ENCODE measurements at places on chromosomes 12 and 14. TPM values are rescaled to one million over a fixed set of nuclear protein-coding genes. Genes with fewer than 3 reads are reported as not detected.

The C12orf50 gene
- 0.09 TPM for total RNA-seq

The PTGES3 gene
- 251 TPM for total RNA-seq

The NKX2-1 gene
- not detected for total RNA-seq

The A2ML1 gene
- not detected for total RNA-seq

The RNU4-1 gene
- 3,380 TPM for total RNA-seq

The TMEM132D gene
- not detected for total RNA-seq

The LRRC10 gene
- total RNA-seq: not detected

The FOXN4 gene
- total RNA-seq: not detected

The ITGB7 gene
- total RNA-seq: 770 TPM

The TNFAIP2 gene
- total RNA-seq: not detected

The SLC17A8 gene
- not detected for total RNA-seq

The IQSEC3 gene
- total RNA-seq: 0.39 TPM
